ENCODE measurements at places on chromosomes 12 and 14.

DNA sequence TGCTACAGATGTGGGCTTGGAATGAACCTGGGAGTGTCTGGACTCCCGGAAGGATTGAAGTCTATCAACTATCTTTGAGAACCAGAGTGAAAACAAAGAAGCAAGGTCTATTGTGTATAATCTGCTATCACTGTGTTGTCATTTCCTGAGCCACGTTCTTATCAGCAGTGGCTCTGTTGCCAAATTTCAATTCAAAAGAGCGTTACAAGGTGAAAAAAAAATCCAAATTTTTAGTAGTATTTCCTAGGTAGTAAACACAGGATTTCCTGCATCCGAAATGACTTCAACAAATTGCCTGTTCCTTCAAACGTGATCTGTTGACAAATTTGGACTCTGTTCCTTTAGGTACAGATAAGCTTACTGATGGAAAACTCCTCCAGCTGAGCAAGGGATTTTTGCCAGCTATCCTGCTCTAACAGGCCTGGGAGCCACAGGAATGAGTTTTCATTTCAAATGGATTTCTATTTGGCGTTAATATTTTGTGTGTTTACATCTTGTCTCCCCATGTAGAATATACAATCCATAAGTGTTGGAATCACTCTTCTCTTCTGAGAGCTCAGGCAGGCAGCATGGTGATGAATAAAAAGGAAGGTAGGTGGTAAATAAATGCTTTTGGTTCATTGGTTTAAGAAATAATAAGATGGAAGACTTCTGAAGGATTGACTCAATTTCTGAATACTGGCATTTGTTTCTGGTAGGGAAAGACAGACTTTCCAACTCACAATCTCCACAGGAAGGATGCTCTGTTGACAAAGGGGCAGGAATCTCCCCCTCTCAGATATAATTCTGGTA is 58.5 kb downstream of the GPR135 start:
- DNase-seq, result no peak

GRCh38 chr12:113055594-113056380 is 743 bp upstream of the DTX1 start:
- DNase-seq, result no peak

DNA sequence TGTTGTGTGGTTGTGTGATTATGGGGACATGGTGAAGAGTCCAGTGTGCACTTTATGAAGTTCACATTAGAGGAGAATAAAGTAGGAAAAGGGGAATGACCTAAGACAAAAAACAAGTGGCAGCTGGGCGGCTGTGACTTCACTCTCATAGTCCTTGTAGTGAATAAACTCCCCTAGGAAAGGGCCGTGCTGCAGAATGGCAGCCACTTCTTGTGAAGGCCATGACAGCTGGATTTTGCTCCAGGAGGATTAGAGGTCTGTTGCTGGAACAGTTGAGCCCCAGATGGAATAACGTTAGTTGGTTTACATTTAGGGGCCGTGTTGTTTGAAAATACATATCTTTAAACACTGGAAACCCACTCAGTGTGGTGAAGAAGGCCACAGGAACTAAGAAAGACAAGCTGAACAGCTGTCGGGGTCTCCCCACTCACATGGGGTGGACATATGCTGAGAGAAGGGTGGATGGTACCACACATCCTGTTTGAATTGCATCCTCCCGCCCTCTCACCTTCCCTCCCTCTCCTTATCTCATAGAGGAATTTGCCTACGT is 276.9 kb downstream of the CACNA1C start:
- no peak for DNase-seq

DNA sequence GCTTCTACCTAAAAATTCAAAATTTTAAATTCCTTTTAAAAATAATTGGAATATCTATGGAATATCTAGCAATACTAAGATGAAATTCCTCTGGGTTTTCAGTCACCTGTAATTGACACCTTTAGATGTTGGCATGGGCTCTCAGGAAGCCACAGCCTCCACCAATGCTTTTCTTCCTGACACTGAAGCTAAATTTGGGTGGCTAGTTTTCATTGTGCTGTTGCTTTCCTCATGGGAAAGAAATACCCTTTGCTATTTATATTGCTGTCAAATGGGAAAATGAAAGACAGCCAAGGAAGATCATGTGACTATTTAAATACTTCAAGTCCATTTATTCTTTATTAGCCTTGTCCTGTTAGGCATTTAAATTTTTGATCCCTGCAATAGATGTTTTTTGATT is 313.0 kb downstream of the NAV3 start:
- DNase-seq, result no peak

- no peak for DNase-seq
These were observed 15.6 kb downstream of the CCER1 start for GRCh38 chr12:90939382-90939781.

DNA sequence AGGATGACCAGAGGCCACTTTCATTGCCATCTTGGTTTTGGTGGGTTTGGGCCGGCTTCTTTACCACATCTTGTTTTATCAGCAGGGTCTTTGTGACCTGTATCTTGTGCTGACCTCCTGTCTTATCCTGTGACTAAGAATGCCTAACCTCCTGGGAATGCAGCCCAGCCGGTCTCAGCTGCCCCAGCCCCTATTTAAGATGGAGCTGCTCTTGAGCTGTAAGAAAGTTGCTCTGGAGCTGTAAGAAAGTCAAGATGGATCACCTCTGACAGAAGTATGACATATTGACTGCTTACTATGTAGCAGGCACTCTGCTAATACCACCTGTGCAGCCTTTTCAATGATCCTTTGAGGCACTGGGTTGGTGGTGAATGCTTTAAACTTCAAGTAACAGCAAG is 52.1 kb downstream of the RIN3 start:
- no peak for DNase-seq

DNA sequence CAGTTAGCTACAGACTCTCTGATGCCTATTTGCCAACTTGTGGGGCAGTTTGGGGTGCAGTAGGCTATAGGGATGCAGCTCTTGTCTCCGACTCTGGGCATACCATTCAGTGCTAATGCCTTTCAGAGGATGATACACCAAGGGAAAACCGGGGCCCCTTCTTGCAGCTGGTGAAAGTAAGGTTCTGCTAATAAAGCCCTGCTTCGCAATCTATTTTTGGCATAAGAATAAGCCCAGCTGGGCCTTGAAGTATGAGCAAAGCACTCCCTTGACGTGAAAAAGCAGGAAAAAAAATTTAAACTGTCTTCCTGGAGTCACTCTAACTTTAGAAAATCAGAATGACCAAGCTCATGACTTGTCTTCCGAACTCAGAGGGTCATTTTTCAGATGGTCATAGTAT is 124.1 kb upstream of the RBM19 start:
- DNase-seq, result no peak

- no peak for DNase-seq
These were observed 92.8 kb downstream of the LRFN5 start for GRCh38 chr14:41699486-41699885.

- DNase-seq, result no peak
These were observed 444.1 kb upstream of the TMEM132C start for GRCh38 chr12:127822809-127823411.

DNA sequence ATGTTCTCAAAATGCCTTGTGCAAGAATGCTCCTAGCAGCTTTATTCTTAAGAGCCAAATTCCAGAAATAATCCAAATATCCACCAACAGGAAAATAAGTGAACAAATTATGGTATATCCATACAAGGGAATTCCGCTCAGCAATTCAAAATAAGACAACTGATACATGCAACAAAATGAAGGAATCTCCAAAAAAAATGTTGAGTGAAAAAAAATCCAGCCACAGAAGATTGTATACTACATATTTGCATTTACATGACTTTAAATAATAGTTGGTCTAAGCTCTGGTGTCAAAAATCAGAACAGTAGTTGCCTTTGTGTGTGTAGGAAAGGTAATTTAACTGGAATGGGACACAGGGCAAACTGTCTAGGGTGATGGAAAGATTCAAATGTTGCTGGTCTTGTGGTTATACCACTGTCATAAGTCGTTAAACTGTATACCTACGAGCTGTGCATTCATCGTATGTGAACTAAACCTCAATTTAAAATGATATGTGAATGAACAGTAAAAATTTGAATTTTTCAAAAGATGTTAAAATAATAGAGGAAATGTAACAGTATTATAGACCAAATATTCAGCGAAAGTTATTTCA is 3.2 kb downstream of the CD69 start:
- DNase-seq, result no peak

DNA sequence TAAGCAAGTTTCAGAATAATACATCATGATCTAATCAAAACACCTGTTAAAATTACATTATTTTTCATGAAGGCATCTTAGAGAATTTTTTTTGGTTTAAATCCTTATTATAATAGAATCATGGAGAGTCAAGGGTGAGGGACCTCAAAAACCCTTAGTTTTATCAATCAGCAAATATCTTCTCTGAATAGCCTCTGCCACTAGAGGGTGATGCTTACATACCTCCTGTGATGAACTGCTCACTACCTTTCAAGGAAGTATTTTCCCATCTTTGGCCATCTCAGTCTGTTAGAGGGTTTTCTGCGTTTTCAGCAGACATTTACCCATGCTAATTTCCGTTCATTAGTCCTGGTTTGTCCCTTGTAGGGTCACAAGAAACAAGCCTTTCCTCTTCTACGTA is 200.2 kb downstream of the TRHDE start:
- no peak for DNase-seq

GRCh38 chr12:3684449-3685051 is 68.4 kb downstream of the CRACR2A start:
- no peak for DNase-seq

- DNase-seq, result no peak
These were observed 129.2 kb downstream of the KCNA5 start for GRCh38 chr12:5172886-5173285.

DNA sequence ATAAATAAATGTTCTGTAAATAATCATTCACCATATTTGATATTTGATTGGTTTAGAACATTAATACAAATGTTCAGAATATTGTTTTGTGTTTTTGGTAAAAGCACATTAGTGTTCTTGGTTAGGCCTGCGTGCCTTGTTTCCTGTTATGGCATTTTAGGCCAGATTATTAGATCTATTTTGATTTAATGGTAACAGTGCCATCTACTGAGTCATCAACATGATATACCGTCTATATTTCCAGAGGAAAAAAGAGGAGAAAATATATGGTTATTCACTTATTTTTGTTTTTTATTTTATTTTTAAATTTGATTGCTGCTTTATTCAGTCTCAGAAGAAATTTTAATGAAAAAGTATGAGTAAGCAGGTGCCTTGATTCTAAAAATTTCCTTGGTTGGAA is 60.3 kb downstream of the GPHN start:
- no peak for DNase-seq

DNA sequence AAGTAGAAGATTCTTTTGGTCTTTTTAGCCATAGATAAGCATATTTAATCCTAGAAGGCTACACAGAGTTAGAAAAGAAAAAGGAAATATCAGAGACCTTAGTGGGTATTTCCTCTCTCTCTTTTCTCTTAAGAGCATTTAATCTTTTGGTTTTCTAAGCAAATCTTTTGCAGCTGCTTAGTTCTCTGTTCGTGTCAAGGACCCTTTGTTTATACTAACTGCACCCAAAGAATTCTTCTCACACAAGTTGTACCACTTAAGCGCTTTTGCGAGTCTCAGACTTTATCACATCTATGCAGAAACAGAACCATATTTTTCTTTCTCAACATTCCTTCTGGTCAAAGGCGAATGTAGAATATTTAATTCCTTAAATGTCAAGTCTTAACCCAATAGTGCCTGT is 17.9 kb upstream of the NID2 start:
- no peak for DNase-seq

DNA sequence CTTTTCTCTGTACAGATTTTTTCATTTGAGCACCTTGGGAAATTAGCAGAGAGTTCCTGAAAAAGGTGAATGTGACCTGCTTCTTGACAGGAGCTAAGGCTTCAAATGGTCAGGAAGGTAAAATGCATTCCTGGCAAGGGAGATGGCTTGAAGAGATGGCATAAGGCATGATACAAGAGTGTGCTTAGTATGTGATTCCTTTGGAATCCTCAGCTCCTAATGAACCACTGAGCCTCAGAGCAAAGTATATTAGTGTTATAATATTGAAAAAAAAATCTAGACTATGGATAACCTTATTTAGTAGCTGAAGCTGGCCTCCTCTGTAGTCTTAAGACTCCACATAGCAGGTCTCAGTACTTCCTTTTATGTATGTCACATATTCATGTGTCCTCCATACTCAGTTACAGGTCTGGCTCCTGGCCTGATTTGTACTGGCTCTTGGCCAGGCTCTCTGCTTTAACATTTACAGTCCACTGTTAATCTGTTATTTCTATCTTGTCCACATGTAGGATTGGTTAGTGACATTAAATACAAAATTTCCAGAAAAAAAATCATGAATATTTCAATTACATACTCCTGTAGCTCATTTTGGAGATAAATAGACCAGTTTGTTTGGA is 17.9 kb downstream of the TOGARAM1 start:
- DNase-seq, result no peak

GRCh38 chr14:25537846-25538455 is 488.0 kb upstream of the STXBP6 start:
- no peak for DNase-seq

- DNase-seq, result no peak
These were observed 25.0 kb upstream of the BDKRB1 start for GRCh38 chr14:96231056-96231455.

GRCh38 chr12:92502417-92503028 is 200.3 kb upstream of the PLEKHG7 start:
- DNase-seq, result no peak

DNA sequence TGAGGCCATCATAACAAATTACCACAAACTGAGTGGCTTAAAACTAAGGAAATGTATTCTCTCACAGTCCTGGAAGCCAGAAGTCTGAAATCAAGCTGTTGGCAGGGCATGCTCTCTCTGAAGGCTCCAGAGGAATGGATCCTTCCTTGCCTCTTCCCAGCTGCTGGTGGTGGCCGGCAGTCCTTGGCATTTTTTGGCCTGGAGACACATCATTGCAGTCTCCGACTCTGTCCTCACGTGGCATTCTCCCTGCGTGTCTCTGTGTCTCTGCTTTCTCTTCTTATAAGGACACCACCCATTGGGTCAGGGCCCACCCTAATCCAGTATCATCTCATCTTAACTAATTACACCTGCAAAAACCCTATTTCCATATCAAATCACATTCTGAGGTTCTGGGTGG is 206.1 kb downstream of the SLC41A2 start:
- no peak for DNase-seq

GRCh38 chr14:72480464-72481243 is 413.2 kb downstream of the DPF3 start:
- DNase-seq, result no peak

DNA sequence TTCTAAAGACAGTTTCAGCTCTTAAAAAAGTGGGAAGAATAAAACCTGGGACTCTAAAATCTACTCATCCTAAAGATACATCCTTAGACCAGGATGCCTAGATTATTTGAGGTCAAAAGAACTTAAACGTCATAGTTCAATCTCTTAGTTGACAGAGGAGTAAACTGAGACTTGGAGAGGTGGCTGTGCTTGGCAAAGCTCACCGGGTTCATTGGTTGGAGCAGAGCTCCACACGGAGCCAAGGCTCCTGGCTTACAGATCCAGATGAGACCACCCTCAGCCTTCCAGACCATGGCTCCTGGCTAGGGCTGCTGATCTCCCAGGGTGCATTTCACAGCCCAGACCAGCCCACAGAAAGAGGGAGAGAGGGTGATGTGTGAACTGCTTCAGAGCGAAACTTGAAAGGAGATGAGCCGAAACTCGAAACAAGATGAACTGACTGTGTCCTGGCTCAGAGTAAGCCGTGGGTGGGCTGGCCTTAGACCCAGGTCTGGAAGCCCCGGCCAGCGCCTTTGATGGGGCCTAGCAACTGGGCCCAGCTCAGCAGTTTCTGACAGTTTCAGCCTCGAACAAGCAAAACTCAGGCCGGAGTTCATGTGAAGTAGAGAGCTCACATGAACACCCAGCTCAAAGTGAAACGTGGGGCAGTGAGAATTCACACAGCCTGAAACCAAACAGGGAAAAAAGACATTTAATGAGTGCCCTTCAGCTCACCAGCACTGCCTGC is 1044.8 kb downstream of the BCL11B start:
- no peak for DNase-seq
